RPMI8226 (cell line): ENCODE measurements at places on chromosomes 6 and 20.

DNA sequence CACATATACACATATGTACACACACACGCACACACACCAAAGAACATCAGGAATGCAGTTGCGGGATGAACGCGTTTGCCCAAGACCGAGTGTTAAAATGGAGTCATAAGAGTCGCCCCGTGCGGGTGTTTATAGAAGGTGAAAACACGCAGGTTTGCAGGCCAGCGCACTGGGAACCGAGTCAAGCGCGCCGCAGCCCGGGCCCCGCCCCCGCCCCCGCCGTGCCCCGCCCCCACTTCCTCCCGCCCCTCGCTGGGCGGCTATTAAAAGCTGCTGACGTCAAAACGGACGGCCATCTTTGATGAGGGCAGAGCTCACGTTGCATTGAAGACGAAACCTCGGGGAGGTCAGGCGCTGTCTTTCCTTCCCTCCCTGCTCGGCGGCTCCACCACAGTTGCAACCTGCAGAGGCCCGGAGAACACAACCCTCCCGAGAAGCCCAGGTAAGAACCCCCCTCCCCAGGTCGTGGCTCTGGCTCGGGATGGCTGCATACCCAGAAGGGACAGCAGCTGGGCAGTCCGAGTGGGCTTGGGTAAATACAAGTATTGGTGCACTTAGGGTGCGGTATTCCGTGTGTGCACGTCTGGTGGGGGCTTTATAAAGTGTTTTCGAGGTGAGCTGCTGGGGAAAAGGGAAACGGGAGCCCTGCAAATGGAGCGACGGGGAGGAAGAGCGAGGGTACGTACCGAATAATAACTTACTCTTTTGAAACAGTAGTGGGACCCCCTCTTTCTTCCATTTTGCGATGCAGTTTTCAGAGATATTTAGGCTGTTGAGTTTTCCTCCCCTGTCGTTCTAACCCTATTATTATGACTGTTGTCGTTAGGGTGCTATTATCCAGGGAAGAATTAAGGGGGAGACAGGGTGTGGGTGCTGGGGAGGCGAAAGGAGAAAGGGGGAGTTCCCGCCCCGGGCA lies at the start of gene SNAP25:
TSS of gene SNAP25 (plus strand) at position 295 of the 916 bp plus-strand sequence. CDS start 56,662 bp downstream, outside the sequence.
- DNase-seq = peak; percentile 25

DNA sequence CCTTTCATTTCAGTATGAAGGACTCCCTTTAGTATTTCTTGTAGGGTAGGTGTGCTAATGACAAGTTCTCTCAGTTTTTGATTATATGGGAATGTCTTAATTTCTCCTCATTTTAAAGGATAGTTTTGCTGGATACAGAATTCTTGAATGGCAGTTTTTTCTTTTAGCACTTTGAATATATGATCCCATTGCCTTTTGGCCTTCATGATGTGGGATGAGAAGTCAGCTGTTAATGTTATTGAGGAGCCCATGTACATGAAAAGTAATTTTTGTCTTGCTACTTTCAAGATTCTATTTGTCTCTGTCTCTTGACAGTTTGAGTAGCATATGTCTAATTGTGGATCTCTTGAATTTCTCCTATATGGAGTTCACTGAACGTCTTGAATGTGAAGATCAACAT lies 30.9 kb downstream of the RSPH3 start:
- DNase-seq = no peak

DNA sequence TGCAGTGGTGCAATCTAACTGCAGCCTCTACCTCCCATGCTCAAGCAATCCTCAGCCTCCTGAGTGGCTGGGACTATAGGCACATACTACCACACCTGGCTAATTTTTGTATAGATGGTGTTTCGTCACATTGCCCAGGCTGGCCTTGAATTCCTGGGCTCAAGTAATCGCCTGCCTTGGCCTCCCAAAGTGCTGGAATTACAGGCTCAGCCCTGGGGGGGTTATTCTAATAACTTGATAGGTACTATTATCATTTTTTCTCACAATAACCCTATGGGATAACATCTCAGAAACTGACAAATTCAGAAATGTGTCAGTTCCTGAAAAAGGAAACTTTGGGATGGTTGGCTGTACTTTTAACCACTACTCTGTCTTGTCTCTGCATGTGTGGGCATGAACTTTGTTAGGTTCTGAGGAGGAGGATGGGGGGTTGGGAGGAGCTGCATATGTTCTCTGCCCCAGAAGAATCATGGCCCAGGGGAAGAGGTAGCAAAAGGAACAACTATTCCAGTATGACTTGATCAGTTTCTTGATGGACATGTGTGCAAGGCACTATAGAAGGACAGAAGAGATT lies 169.9 kb downstream of the CARMIL1 start:
- DNase-seq = no peak

- DNase-seq = no peak
Observed at GRCh38 chr20:15889061-15889460, 684.2 kb downstream of the KIF16B start.

- no peak for DNase-seq
Observed at GRCh38 chr6:92124200-92124651, 1295.1 kb downstream of the EPHA7 start.

GRCh38 chr6:56962441-56962840 lies 7.5 kb downstream of the BEND6 start:
- DNase-seq = no peak

GRCh38 chr6:25266456-25267100 lies 12.6 kb upstream of the CARMIL1 start:
- no peak for DNase-seq

GRCh38 chr6:41080621-41081020 lies 7.8 kb downstream of the NFYA start:
- no peak for DNase-seq

DNA sequence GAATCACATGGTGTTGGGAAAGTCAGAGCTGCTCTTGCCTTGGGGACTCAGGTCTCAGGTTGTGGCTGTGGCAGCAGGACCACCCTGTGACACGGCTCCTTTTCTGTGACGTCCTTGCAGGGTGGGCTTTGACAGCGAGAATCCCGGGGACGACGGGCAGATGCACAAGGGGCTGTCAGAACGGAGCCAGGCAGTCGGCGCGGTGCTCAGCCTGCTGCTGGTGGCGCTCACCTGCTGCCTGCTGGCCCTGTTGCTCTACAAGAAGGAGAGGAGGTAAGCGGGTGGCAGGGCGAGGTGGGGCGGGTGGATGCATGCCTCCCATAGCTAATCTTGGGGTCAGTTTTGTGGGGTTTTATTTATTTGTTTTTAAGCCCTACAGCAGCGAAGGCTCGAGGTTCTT lies 19.2 kb upstream of the SLC22A1 start:
- DNase-seq = no peak

- DNase-seq = no peak
Observed at GRCh38 chr20:59912609-59913008, 20.8 kb downstream of the SYCP2 start.

- DNase-seq = no peak
Observed at GRCh38 chr6:134082191-134082590, 29.8 kb upstream of the SLC2A12 start.

- DNase-seq = no peak
Observed at GRCh38 chr6:18545726-18546125, 158.6 kb downstream of the RNF144B start.
